ENCODE measurements at places on chromosomes 4 and X.

DNA sequence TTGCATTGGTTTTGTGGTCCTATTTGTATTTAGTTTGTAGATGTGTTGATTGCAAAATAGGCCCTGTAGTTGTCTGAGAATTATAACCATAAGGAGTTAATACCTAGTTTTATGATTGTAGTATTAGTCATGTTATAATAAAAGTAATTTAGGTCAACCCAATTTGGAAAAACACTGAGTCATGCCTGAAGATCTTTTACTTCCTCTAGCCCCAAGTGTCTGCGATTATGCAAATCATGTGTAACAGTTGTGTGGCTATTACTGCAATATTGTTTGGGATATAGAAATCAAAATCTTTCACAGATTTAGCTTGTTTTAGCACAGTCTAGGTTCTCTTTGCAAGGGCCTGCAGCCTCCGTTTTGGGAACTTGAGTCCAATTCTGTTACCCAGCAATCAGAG is 12.6 kb downstream of the SRD5A3 start:
- DNase-seq, result no peak

DNA sequence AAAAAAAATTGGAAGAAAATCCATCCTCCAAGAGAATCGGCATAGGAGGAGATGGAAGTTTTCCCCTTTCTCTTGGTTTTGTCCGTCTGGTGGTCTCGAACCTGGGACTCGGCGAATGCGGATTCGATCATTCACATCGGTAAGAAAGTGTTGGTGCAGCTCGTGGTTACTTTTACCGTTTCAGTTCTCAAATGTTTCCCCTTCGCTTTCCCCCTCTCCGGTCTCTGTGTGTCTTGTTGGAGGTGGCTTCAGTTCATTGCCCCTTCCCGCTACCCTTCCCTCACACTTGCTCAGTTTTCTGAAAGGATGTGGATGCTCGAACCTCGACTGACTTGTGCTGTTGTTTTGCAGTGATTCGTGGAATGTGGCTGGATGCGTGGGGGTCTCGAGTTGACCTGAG is 840 bp downstream of the GRID2 start:
- DNase-seq, result peak; percentile 2

- DNase-seq, result no peak
Measured at GRCh38 chr4:67787311-67787710, 33.1 kb upstream of the GNRHR start.

DNA sequence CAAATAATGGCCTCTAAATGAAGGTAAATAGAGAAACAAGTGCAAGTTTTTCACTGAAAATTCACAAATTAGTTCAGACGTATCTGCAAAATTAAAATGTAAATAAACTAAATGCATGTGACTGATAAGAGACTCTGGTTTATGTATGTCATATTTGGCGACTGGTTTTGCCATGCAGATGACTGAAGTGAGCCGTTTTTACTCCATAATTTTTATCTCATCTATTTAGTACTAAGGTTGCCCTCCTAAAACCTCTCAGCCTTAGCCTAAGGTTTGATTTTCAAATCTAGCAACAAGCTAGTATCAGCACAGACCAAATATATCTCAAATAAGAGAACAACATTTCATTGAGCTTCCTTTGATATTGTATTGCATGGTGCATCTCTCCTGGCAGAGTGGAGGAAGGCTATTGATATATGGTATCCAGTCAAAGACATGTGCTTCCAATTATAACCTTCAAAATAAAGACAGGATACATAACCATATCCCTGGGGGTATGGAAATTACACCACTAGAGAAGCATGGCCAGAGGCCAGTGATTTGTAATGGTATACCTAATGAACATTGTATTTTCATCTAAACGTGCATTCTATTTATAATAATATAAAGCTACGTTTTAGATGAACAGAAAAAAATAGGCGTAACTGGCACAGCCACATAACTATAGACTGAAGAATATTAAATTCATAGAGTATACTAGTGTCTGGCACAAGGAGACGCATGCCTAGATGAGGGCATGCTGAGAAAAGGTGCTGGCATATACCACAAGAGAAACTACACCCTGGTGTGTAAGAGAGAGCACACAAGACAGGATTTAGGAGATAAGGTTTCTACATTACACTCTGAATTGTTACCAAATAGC is 392.6 kb upstream of the INTU start:
- DNase-seq, result no peak

GRCh38 chr4:97912156-97912555 is 231.1 kb downstream of the STPG2 start:
- no peak for DNase-seq

DNA sequence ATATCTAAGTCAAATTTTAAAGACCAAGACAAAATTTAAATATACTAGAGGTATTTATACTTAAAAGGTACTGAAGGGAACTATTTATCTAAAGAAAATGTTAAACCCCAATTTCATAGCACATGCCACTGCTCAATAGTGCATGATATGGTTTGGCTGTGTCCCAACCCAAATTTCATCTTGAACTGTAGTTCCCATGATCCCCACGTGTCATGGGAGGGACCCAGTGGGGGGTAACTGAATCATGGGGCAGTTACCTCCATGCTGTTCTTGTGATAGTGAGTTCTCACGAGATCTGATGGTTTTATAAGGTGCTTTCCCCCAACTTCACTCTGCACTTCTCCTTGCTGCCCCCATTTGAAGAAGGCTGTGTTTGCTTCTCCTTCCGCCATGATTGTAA is 32.3 kb downstream of the MAML3 start:
- no peak for DNase-seq

DNA sequence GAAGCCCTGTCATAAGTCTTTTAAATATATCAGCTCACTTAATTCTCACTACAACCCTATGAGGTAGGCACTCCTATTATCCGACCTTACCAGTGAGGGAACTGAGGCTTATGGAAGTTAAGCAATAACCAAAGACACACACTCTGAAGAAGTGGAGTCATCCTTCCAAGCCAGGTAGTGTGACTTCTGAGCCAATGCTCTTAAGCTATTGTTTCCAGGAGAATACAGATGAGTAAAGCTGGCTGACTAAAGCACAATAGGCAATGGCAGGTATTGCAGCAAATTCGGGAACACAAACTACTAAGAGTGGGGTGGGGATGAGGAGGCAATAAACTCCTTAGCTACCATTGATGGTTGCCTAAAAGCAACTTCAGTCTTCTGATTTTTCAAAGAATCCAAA is 81.8 kb upstream of the KIT start:
- no peak for DNase-seq

DNA sequence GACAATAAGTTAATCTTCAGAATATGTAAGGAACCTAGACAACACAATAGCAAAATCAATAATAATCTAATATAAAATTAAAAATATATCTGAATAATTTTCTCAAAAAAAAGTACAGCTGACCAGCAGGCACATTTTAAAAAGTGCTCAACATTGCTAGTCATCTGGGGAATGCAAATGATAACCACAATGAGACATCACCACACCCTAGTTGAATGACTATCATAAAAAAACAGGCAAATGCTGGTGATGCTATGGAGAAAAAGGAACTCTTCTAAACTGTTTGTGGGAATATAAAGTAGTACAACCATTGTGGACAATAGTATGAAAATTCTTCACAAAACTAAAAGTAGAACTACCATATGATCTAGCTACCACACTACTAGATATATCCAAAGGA is 956.9 kb upstream of the NDST4 start:
- DNase-seq, result no peak

DNA sequence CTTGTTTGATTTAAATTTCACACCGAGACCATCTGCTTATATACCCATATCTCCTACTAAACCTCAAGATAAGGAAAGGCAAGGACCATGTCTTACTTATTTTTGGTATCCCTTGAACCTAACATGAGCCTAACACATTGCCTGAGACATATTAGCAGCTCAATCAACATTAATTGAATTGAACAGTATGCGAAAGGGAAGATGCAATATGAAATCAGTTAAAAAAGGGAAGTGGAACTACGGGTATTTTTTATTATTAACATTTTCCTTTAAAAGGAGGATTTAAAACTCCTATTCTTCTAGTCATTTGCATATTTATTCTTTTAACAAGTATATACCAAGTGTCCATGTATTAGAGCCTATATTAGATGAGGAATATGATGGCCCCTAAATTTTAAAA is 197.0 kb downstream of the CAMK2D start:
- no peak for DNase-seq

DNA sequence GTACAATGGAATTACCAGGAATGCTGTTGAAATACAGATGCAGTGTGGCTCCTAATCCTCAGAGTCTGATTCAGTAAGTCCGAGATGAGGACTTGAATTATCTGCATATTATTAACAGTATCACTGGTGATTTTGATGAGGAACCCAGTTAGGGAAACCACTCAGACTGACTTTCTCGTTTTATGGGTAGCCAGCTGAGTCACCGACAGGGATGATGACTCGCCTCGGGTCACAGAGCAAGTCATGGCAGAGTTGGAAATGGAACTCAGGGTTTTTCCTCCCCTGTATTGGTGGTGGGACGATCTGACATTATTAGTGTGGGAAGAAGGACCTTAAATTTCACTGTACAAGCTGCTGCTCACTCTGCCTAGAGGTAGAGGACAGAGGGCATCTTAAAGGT is 51.3 kb downstream of the RTL9 start:
- no peak for DNase-seq

DNA sequence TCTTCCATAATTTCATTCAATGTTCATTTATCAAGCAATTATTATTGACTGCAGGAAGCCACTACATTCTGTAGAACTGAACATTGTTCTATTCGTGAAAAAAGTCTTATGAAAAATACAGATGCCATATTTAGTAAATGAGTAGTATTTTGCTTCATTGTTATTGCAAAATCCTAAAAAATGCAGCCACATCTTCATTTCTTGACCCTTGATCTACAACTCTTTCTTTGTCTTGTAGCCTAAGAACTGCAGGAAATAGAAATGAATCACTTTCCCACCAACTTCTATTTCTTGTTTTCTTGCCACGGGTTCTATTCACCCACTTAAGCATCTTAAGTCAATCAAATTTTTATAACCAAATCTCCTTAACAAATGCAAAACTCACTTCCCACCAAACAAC is 63.3 kb downstream of the KCNIP4 start:
- DNase-seq, result no peak

- DNase-seq, result no peak
Measured at GRCh38 chr4:186701273-186701672, 22.4 kb downstream of the FAT1 start.

- peak; percentile 34 for DNase-seq
Measured at GRCh38 chr4:15729910-15730533, 27.2 kb downstream of the BST1 start.

DNA sequence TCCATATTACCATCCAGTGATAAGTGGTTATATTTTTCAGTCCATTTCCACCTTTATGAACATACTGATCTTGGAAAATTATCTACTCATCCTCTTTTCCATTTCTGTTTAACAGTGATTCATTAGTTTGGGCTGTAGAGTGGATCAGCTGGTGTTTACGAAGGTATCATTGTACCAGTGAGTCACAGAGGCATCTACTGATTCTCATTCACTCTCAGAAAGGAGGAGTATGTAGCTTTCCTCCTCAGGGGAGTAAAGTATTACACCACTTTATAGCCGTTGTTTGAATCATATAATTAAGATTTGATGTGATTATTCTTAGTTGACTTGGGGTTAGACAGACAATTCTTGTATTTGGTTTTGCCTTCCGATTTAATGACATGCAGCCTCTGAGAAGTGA is 74.7 kb downstream of the GALNT7 start:
- no peak for DNase-seq

DNA sequence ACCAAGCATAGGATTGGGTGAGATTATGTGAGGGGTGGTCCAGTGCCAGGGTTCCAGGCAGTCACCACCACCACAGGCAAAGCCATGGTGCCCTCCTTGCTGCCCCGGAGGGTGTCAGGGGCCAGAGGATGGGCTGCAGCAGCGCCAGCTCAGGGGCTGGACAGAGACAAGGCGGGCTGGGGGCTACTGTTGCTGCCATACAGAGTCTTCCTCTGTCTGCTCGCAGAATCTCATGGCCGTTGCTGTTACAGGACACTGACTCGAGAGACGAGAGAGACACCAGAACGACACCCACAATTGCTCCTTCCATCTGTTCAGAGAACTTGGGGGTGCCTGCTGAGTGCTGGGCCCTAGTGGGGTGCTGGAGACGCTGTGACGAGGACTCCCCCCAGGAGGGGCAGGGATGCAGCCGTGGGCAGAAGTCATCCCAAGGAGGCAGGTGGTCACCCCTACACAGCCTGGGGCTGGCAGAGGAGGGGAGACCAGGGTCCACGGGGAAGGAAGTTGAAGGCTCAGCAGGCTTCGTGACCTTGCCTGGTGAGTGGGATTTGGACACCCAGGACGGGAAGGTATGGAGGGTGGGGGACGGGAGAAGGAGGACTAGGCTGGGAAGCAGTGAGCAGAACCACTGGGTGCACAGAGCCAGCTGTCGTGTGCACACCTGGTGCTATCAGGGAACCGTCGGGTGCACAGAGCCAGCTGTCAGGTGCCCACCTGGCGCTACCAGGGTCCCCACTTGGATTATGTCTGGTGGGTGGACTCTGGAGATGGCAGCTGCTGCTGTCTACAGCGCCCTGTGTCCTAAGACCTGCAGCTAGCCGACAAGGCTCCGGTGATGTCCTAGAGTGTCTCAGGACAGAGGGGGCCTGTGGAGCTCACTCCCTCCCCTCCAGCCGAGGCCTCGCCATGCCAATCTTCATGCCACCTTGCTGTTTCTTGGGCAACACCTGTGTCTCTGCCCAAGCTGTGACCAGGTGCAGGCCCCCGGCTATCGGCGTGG is 43.9 kb upstream of the HMX1 start:
- no peak for DNase-seq

GRCh38 chr4:81452452-81453006 is 19.2 kb downstream of the RASGEF1B start:
- DNase-seq, result peak; percentile 26

- DNase-seq, result no peak
Measured at GRCh38 chr4:8191136-8191747, 7.8 kb upstream of the SH3TC1 start.

- no peak for DNase-seq
Measured at GRCh38 chr4:142961866-142962265, 115.8 kb upstream of the INPP4B start.

GRCh38 chr4:148004228-148004857 is 272.5 kb downstream of the ARHGAP10 start:
- DNase-seq, result no peak

DNA sequence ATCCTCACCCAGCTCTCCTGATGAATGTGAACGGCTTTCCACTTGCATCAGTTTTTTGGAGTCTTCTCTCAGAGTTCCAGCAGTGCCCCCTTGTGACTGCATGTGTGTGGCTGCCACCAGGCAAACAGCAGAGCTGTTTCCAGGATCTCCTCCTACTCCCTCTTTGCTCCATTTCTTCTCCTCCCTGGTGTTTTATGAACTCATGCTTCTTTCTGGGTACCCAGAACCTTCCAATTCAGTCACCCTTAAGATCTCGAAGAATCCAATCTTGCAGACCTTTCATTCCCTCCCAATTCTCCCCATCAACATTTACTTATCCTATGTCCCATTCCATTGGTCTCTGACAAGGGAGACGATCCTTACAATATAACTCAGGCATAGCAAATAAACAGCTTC is 6.8 kb upstream of the TCEANC start:
- DNase-seq, result peak; percentile 6

- no peak for DNase-seq
Measured at GRCh38 chr4:169070895-169071218, 60.8 kb upstream of the CBR4 start.

- DNase-seq, result no peak
Measured at GRCh38 chr4:48949518-48950219, 36.4 kb upstream of the CWH43 start.
